ENCODE measurements at places on chromosomes 3 and 15.

DNA sequence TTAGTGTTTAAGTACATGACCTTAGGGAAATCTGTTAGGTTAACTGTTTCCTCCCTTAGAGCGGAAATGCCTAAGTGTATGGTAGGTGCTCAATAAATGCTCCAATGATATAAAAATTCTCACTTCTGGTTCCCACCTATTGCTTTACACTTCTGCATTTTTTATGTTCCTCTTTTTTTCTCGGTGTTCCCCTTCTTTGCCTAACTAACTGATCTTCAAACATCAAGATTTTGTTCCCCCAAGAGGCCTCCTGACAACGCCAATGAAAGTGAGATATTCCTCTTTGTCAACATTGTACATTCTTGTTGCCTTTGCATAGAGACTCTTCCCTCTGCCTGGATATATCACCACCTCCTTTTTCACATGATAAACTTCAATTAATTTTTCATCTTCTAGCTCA is 17.4 kb downstream of the SLC35A5 start:
- no peak for DNase-seq

- DNase-seq, result no peak
Observed at GRCh38 chr3:96538186-96538585, 276.2 kb upstream of the EPHA6 start.

- DNase-seq, result no peak
Observed at GRCh38 chr3:108296239-108296638, at the start of gene HHLA2. Gene HHLA2 (plus strand): TSS chr3:108296548. CDS start chr3:108351814, 55,266 bp downstream.

GRCh38 chr3:14699643-14700042 is 24.7 kb downstream of the C3orf20 start:
- DNase-seq, result no peak

GRCh38 chr3:184737063-184737462 is 25.2 kb upstream of the MAGEF1 start:
- DNase-seq, result no peak

DNA sequence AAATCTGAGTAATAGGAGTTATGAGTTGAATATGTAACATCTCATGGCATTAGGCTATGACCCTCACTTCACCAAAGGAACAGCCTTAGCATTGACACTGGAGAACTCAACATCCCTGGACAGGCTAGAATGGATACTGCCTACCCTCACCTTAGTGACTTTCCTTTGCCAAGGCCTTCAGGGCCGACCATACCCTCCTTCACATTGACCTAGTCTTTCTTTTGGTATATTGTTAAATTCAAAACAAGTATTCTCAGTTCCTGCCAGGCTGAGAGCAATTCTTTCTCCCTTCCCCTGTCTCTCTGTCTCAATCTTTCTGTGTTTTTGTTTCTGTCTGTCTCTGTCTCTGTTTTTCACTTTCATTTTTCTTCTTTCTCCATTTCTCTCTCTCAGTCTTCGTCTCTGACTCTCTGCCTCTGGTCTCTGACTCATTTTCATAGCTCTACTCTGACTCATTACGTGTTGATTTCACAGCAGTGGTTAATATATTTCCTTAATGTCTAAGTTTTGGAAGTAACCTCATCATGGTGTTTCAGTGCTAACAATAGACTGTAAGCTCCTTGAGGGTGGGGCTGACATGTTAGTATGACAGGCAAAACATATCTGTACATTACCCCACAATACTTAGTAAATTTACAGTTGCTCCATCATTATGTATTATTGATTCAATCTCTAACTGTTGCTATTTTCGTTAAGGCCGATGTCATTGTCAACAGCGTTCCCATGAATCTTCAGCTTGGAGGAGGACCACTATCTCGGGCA is 32.5 kb downstream of the PARP15 start:
- DNase-seq, result no peak

DNA sequence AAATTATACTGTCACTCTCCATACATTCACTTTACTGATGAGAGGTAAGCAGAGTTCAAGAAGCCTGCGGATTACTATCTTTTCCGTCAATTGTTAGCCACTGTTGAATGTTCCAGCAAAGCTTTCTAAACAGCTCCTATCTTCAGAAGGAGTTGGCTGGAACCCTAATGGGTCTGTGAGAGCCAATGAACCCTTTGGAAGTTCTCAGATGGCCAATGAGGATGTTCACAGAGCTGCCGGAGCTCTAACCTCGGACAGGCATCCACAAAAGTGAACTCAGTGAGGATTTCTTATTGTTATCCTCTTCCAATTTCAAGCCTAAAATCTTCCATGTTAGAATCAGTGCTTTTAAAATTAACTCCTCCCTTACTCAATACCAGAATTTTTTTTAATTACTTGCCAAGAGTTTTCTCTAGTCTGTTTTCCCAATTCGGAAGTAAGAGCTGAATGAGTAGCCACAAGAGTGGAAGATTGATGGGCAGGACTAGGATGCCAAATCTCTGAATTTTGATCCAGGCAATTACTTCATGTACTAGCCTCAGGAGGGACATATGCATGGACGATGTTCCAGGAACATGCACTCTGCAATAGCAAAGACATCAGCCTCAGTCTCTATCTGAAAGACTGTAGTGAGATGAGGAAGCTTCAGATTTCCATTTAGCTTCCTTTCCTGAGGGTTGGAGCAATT is 78.1 kb downstream of the AGBL1 start:
- no peak for DNase-seq

GRCh38 chr3:55009372-55009771 is 81.5 kb upstream of the LRTM1 start:
- DNase-seq, result no peak

GRCh38 chr15:33009026-33009425 is 185.5 kb downstream of the FMN1 start:
- DNase-seq, result no peak

GRCh38 chr15:62988701-62989100 is 53.8 kb upstream of the TPM1 start:
- no peak for DNase-seq

GRCh38 chr3:139378587-139379241 is 10.7 kb downstream of the COPB2 start:
- DNase-seq, result no peak

- no peak for DNase-seq
Observed at GRCh38 chr15:80447077-80447476, 42.9 kb downstream of the ARNT2 start.

DNA sequence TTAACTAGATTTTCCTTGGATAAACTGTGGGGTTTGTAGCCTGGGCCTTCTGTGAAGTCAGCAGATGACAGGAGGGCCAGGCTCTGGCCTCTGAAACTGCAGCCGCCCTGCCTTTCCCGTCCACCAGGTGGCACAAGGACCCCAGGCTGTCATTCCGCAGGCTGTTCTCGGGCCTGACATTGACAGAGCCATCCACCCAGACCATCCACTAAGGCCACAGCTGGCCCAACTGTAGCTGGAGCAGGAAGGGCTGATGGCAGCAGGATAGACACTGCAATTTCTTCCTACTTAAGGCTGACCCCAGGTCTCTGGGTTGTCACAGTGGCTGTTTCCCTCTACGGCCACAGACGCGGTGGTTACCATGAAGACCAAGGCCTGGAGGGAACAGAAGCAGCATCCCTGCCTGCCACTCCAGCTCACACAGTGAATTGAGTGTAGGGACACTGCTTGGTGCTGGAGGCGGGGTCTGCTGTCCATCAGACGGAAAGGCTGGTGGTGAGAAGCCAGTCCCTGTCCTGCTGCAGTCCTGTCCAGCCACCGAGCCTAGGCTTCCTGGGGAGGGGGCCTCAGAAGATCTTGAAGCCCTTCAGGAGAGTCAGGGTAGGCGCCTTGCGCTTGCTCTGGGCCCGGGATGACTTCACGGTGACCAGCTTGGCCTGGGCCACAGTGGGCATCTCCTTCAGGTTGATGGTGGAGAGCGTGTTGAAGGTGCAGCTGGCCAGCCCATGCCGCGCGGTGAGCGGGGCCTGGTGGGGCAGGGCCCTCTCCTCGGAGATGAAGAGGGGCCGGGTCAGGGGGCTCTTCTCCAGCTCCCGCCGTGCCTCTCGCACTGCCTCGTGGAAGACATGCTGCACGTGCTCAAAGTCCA is 9.4 kb downstream of the SLC51B start:
- DNase-seq, result peak; percentile 25

GRCh38 chr3:176286476-176287085 is 910.7 kb downstream of the TBL1XR1 start:
- no peak for DNase-seq

DNA sequence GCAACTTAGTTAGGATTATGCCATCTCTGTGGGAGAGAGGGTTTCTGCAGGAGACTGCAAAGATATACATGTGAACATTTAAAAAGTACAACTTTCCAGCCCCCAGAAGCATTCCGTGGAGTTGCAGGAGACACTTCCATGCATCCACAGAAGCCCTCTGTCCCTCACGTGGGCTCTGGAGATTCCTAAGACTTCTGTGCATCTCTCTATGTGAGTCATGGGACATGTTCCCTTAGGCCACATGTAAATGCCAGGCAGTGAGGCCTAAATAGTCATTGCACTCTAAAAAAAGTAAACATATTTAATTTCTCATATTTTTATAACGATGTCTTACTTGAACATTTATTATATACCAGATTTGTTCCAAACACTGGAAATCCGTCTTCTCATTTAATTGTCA is 126.5 kb upstream of the ROPN1 start:
- DNase-seq, result no peak

GRCh38 chr3:36366308-36366707 is 14.0 kb upstream of the STAC start:
- DNase-seq, result no peak

GRCh38 chr3:141019244-141019643 is 31.9 kb upstream of the SPSB4 start:
- no peak for DNase-seq

DNA sequence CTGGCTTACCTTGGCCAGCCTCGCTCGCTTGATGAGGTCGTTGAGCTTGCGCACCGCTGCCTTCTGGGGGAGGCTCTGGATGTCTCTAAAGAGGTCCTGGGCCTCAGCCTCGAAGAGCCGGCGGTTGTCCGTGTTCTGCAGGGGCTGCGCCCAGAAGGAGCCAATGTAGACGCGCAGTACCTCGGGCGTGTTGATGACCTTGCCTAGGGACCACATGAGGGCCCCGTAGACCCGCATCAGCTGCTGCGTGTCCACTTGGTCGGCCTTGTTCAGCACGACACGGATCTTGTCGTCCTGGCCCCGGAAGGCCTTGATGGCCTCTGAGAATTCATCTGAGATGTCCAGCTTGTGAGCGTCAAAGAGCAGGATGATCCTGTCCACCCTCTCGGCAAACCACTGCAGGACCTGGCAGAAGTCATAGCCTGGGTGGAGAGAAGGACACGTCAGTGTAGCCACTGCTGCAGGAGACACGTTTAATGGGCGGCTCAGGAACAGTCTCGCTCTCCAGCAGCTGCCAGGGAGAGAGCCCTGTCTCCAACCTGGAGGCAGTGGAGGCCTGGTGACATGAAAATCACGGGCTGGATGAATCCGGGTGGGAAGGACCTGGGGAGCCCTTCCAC is 25.5 kb upstream of the SPTBN5 start:
- no peak for DNase-seq

DNA sequence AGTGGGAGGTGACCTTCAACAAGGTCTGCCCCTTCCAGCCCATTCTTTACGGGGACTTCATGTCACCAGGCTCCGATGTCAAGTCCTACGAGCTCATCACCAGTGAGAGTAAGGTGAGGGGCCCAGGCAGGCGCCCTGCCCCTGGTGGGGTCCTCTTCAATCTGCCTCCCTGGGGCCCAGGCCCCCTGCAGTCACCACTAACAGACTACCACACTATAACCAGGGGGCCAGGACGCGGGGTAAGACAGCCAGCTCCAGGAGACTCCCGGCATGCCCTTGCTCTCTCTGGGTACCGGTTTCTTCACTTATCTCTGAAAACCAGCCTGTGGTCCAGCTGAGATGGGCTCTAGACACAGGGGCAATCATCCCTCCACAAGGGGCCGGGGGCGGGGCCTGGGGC is 63.9 kb downstream of the DNAH1 start:
- DNase-seq, result no peak

DNA sequence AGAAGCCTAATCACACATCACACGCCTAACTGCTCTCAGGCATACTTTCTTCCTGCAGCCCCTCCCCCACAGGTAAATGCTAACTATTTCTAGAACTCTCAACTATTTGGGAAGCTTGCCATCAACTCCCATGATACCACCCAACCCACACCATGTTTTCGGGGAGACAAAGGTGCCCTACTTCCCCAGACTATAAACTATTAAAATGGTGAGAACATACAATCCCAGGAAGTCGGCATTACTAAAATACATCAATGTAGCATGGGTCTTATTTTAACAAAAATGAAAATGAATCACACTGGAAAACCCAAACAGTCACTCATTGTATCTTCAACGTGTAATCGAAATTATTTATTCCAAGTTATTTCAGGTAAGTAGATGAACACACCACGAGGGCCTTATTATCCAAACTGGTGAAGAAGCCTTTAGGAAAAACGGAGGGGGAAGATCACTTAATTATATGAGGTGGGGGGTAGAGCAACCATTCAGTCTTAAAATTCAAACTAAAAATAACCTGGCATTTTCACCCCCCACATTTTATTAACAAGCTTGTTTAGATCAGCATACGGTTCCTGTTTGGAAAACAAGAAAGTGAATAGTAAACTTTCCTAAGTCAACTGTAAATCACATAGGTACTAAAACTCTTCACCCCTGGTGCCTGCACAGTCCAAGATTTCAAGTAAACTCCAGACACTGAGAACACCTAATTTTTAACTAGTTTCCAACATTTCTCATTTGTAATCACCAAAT is 1.9 kb downstream of the TBL1XR1 start:
- DNase-seq, result no peak

DNA sequence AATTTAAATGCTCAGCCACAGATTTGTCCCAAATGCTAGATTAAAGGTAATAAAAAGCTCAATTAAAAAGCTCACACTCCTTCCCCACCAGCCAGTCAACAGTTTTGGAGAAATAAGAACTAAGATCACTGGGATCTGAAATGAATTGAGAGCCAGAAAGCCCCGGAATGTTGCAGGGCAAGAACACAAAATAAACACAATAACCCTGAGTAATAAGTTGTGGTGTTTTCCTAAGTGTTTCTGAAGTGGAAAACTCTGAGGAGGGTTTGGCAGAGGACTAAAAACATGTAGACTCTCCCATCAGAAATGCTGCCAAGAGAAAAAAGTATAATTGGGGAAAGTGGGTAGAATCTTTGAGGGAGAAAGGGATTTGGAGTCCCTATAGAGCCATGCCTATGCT is 127.8 kb downstream of the ABI3BP start:
- DNase-seq, result no peak

- DNase-seq, result no peak
Observed at GRCh38 chr3:169133178-169134161, 530.0 kb downstream of the MECOM start.

DNA sequence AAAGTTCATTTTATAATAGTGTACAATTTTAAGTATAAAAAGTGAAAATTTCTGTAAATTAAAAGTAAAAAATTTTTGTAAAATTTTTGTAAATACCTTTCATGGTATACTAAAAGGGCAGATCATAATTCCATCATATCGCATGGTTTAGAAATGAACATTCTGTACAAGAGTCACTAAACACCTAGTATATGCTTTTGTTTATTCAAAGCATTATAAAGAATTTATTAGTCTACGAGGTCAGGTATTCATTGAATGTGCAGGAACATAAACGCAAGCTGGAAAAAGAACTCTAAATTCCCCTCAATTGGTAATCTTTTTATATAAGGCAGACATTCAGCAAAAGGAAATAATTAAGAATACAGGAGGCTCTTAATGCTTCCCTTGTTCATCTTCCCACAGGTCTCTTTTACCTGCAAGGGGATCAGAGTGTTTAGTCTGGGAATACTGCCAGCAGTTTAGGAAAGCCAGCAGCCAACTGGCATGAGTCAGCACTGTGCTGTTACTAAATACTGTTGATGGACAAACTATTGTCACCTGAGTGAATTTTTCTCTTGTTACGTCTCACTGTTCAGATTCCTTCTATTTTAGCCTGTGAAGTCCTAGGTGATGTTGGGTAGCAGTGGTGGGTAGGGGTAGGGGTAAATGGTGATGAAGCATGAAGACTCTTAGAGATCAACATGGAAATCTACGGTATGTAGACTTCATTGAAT is 70.1 kb downstream of the UQCC5 start:
- DNase-seq, result no peak

Data from activated effector memory CD4-positive, alpha-beta T cell treated with Interleukin-2 at 50 U/mL for 16 hours (primary cell).